ENCODE measurements at places on chromosomes 13 and 19.

DNA sequence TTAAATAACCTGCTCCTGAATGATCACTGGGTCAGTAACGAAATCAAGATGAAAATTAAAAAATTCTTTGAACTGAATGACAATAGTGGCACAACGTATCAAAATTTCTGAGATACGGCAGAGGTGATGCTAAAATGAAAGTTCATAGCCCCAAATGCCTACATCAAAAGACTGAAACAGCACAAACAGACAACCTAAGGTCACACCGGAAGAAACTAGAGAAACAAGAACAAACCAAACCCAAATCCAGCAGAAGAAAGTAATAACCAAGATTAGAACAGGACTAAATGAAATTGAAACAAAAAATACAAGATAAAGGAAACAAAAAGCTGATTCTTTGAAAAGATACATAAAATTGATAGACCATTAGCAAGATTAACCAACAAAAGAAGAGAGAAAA, 324.1 kb downstream of the RBM26 start:
- no peak for DNase-seq

- no peak for DNase-seq
Measured at GRCh38 chr19:40524133-40524549, 52.5 kb upstream of the SHKBP1 start.

- DNase-seq = no peak
Measured at GRCh38 chr19:45140533-45140932, 20.2 kb downstream of the NKPD1 start.

GRCh38 chr13:25756912-25757311, 294.9 kb downstream of the SHISA2 start:
- no peak for DNase-seq

DNA sequence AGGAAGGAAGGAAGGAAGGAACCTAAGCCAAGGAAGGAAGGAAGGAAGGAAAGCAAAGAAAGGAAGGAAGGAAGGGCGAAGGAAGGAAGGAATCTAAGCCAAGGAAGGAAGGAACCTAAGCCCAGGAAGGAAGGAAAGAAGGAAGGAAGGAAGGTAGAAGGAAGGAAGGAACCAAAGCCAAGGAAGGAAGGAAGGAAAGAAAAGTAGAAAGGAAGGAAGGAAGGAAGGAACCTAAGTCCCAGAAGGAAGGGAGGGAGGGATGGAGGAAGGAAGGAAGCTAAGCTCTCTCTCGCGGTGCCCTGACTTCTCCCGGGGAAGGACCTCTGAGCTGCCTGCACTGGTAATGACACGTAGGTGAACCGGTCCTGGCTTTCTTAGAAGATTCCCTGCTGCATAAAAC, 1.3 kb upstream of the RUBCNL start:
- no peak for DNase-seq

GRCh38 chr13:40160618-40161350, 505.3 kb downstream of the COG6 start:
- no peak for DNase-seq

Data from SW480 (cell line).